ENCODE measurements at places on chromosomes 6 and 20.
A peak's percentile ranks its signal among the peaks of the same experiment; 100 is the strongest.

- no peak for DNase-seq
Measured at GRCh38 chr6:108222504-108222903, 38.3 kb downstream of the SNX3 start.

- DNase-seq, result peak; percentile 76
Measured at GRCh38 chr6:35719830-35720733, 16.8 kb upstream of the ARMC12 start.

DNA sequence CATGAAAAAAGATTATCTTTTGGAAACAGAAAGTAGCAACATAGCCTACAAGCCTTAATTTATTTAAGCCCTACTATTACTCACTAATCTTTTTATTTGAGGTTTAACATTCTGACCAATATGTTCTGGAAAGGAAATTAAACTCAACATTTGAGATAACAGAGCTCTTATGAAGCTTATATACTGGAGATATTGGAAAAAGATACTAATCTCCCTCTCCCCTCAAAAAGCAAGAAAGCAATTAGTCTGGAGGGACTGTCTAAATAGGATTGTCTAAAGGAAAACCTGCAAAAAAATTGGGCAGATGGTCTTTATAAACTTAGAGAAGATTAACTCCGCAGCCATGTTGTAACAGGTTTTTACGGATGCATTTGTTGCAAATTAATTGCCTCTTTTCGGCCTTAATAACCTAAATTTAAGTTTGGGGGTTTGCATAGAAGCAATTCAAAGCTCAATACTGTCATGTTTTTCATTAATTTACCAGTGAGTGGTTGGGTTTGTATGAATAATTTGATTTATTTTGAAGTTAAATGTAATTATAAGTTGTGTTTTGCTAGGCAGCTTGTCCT is 79.1 kb downstream of the SHLD1 start:
- no peak for DNase-seq

- no peak for DNase-seq
Measured at GRCh38 chr20:50434653-50435396, 75.4 kb upstream of the PTPN1 start.

- DNase-seq, result no peak
Measured at GRCh38 chr6:165732696-165733488, 69.9 kb upstream of the PDE10A start.

DNA sequence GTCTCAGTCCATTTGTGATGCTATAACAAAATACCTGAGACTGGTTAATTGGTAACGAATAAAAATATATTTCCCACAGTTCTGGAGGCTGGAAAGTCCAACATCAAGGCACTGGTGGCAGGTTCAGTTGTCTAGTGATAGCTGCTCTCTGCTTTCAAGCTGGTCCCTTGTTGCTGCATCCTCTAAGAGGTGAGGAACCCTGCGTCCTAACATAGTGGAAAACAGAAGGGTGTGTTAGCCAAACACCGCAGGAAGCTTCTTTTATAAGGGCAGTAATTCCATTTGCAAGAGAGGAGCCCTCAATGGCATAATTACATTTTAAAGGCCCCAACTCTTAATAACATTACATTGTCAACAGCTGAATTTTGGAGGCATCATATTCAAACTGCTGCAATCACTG is 372.7 kb downstream of the ADGRB3 start:
- DNase-seq, result no peak

- peak; percentile 30 for DNase-seq
Measured at GRCh38 chr6:44105993-44106740, 21.1 kb downstream of the MRPL14 start.

GRCh38 chr6:1950631-1951030 is 294.8 kb downstream of the GMDS start:
- no peak for DNase-seq

GRCh38 chr6:115896538-115897129 is 164.1 kb downstream of the FRK start:
- DNase-seq, result peak; percentile 59

- DNase-seq, result no peak
Measured at GRCh38 chr20:59735486-59735885, 131.1 kb downstream of the PHACTR3 start.

DNA sequence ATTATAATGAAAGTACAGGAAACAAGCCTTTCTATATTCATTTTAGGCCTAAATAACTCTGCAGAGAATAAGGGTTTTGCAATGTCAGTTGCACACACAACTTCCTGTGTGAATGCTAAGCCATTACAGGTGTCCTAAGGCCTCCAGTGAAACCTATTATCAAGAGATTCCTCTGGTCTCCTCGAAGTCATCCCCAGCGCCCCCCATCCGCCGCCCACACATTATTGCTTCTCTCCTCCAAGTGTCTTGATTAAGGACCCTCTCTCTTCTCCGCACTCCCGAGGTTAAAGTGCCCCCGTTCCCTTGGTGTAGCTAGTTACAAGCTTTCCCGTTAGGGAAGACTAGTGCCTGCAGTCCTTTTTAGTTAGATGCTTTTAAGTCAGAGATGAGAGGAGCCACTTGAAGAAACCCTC is 1.3 kb downstream of the HIVEP2 start:
- DNase-seq, result peak; percentile 54

GRCh38 chr20:51206032-51206662 is 183.2 kb upstream of the KCNG1 start:
- no peak for DNase-seq

DNA sequence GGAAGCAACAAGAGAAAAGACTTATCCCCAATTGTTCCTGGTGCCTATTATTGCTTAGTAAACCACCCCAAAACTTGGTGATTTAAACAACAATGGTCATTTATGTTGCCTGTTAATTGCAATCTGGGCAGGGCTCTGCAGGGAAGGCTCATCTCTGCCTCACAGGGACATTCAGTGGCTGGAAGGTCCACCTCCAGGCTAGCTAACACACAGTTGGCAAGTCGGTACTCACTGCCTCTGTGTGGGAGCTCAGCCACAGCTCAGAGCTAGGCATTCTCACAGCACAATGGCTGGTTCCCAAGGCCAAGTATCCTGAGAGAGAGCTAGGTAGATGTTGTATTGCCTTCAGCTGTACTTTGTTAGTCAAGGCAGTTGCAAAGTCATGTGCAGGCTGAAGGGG is 18.5 kb upstream of the GMDS start:
- no peak for DNase-seq

DNA sequence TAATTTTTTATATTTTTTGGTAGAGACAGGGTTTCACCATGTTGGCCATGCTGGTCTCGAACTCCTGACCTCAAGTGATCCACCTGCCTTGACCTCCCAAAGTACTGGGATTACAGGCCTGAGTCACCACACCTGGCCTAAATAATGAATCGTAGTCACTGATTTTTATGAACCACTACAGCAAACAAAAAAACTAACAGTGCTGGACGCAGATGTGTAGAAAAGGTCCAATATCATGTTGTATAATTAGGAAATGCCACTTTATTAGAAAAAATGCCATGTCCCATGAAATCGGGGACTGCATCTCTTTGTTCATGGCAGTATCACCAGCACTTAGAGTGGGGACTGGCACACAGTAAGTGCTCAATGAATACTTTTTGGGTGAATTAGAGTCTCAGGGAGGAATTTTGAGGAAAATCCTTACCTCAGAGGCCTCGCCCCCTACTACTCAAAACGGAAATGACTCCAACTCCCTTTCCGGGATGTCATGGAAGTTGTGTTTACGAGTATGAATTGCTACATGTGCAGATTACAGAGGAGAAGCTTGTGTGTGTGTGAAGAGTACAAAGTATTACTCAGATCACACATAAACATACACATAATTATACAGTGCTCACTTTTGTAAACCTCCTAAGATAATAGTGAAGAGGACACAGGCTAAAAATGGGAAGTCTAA is 43.6 kb upstream of the FAM50B start:
- no peak for DNase-seq

GRCh38 chr6:70307008-70307407 is 4.1 kb upstream of the COL9A1 start:
- DNase-seq, result no peak

DNA sequence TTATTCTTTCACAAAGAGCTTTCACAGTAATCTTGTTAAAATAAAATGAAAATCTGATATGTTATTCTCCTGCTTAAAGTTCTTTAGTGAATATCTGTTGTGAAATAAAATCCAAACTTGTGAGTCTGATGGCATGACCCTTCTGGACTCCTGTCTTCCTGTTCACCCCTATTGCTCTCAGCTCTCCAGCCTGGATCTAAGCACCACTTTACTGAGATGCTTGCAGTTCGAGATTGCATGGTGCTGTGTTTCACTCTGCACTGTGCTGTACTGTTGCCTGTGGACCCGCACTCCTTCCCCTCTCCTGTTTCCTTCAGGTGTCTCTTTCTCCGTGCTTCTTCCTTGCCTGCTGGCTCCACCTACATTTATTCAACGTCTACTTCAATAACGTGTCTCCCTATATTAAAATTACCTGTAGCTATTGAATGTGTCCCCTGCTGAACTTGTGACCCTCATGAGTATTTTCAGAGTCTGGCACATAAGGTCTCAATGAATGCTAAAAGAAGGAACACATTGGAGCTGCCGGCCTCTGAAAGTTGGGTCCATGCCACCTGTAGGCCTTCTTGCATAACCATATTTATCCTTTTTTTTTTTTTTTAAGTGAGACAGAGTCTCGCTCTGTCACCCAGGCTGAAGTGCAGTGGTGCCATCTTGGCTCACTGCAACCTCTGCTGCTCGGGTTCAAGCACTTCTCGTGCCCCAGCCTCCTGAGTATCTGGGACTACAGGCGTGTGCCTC is 100.1 kb downstream of the ARID1B start:
- DNase-seq, result no peak

DNA sequence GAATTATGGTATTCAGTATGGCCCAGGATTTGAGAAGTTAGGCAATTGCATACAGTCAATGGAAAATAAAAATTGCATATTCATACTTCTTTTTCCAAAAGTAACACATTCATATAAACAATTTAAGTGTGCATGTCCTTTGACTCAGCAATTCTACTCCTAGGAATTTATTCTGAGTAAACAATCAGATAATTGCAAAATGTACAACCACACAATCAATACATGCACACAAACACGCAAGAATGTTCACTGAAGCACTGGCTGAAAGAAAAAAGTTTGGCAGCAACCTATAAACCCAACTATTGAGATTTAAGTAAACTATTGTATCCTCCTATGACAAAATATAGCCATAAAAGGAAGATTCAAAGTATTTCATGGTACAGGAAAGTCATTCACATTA is 1.6 kb downstream of the CYP39A1 start:
- DNase-seq, result no peak

DNA sequence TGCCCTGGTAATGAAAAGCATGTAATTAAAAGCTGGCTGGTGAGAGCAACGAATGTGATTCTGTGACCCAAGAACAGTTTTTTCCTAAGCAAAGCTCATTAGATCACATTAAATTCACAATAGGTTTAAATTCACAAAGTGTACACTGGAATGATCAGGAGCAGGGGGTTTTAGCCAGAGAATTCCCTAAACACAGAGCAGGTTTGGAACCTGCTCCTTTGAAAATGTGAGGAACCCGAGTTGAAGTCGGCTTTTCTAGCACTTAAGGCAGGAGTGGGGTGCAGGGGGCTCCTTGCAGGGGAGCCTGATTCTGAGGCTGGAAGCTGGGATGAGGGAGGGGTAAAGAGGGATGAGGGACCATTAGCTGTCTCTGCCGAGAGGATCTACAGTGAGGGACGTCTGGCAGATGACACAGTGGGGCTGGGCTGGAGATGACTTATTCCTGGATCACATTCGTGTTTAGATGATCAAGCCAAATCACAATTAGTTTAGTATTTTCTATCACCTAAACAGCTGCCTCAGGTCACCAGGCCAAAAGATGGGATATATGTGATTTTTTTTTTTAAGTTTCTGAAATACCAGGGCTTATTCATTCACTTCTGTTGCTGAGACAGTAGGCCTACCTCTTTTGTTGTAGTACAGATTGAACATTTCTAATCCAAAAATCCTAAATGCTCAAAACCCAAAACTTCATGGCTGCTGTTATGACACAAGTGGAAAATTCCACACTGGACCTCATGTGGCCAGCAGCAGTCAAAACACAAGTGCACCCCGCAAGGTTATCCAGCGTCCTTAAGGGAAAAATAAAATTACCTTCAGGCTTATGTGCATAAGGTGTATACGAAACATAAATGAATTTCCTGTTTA is 93.1 kb upstream of the HIVEP1 start:
- no peak for DNase-seq

GRCh38 chr20:21516180-21516567 is 2.3 kb upstream of the NKX2-2 start:
- DNase-seq, result no peak

All from hematopoietic multipotent progenitor cell treated with erythropoietin and hydrocortisone succinate and interleukin-3 and kit ligand, for 6 days (in vitro differentiated cells).